ENCODE measurements at places on chromosomes 1 and 21.

GRCh38 chr1:45762291-45762690 lies 11.8 kb upstream of the IPP start:
- no peak for DNase-seq

GRCh38 chr1:168656485-168656884 lies 72.5 kb downstream of the DPT start:
- DNase-seq, result no peak

DNA sequence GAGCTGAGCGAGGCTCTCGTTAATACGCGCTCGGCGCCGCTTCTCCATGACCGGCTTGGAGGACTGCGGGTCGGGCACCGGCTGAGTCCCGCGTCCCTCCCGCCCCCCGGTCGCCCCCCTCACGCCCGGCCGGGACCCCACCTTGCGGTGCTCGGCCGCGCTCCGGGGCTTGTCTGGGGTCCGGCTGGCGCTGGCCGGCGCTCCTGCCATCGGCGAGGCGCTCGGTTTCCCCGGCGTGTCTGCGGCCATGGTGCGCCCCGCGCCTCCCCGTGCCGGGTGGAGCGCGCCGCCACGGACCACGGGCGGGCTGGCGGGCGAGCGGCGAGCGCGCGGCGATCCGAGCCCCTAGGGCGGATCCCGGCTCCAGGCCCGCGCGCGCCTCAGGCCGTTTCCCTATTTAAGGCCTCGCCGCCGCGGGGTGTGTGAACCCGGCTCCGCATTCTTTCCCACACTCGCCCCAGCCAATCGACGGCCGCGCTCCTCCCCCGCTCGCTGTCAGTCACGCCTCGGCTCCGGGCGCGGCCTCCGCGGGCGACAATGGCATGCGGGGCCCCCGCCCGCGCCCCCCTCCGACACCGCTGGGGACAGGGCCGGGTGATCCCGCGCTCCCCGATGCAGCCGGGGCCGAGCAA lies at the start of gene HES4:
Gene HES4, minus strand, starts transcription at position 373 of the 632 bp plus-strand sequence. Its CDS starts 124 bp downstream, at position 249.
- peak; percentile 94 for DNase-seq

DNA sequence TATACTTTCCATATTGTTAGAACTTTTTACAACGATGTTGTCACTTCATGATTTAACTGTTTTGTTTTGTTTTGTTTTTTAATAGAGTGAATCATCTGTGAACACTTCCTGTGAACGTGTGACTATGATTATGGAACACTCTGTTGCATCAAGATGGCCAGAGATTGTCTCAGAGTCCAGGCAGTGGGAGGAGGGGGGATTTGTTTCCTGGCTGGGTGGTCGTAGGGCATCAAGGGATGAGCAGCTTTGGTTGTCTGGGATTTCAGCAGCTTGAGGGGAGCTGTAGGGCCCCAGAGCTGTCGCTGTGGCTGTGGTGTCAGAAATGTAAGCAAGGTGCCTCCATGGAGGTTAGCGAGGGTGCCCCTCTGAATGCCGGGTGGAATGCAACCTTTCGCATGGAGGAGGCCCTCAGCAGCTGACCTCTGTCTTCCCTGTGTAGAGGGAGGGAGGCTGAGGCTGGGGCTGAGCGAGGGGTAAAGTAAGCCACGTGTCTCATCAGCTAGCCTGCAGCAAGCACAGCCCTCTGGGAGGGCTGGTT lies 21.4 kb downstream of the NEK2 start:
- DNase-seq, result no peak

- DNase-seq, result no peak
Observed at GRCh38 chr21:28066076-28066475, 926.6 kb downstream of the LTN1 start.

GRCh38 chr1:76136894-76137293 lies 62.3 kb downstream of the ST6GALNAC3 start:
- no peak for DNase-seq

DNA sequence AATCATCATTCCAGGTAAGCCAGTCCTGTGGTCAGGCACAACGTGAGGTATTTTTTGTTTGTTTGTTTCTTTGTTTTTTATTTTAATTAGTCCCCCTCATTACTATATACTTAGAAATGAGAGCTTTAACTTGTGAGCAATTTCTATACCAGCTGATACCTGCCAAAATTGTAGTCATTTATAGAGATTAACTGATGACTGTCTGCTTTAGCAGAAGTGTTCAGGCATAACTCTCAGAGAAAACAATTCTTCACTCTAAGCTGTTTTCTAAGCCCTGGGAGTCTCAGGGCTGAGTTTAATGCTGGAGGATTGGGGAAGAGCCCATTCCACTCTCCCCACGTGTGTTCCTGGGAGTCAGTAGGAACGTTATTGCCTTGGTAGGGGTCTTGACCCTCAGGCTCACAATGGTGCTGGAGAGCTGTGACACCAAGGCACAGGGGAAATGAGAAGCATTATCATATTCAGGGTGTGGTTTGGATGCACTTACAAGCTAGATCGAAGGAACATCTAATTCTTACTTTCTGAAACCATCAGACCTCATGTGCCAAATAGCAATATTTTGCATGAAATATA lies 168.2 kb downstream of the CLIC6 start:
- DNase-seq, result no peak

DNA sequence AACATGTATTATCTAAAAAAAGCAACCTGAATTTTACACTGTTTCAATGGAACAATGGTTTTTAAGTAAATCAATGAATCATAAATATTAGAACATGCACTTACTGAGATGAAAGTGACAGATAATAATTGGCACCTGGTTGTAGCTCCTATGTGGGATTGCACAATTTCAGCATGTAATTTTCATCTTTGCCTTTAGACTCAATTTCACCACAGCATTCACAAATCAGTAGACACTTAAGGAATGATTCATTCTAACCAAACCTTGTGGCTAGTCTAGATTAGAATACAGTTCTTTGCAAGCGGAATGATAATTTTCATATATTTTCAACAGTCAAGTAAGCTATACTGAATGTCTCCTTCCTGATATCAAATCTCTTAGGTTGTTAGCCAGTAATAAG lies 853.4 kb downstream of the KCNT2 start:
- DNase-seq, result no peak

DNA sequence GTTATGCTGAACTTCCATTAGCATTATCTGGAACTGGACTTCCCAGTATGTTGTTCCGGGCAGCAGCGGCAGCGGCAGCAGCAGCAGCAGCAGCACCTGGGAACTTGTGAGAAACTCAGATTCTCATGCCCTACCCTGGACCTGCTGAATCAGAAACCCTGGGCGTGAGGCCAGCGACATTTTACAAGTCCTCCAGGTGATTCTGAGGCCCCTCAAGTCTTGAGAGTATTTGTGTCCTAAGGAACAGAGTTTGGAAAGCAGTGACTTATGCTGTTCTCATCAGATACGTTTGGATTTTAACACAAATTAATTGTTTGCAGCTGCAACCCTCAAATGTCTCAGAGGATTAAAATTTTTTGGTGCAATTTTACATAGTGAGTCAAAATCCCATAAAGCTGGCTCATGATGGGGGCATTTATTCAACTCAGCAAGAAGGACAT lies 157.2 kb upstream of the KAZN start:
- peak; percentile 25 for DNase-seq

- DNase-seq, result no peak
Observed at GRCh38 chr1:178869119-178869697, 1.7 kb downstream of the ANGPTL1 start.

- peak; percentile 89 for DNase-seq
Observed at GRCh38 chr1:16967095-16967575, 13.3 kb downstream of the MFAP2 start.

DNA sequence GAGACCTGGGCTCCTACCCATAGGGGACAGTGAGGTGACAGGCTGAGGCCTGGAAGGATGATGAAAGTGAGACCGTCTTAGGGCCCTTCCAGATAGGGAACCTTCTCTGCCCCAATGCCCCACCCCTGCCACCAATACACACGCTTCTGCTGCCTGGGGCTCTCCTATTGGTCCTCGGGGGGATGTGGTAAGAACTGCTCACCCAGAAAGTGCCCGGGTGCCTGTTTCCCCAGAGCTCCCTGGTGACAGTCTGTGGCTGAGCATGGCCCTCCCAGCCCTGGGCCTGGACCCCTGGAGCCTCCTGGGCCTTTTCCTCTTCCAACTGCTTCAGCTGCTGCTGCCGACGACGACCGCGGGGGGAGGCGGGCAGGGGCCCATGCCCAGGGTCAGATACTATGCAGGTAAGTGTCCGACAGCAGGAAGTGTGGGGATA lies 948 bp downstream of the SEMA4A start:
- peak; percentile 17 for DNase-seq

- no peak for DNase-seq
Observed at GRCh38 chr1:160151303-160151702, at the start of gene ATP1A4. Gene ATP1A4 (plus strand): TSS chr1:160151603. CDS start chr1:160152041, 438 bp downstream.

- DNase-seq, result peak; percentile 63
Observed at GRCh38 chr1:153677718-153678518, 570 bp upstream of the NPR1 start.

GRCh38 chr1:163137556-163138265 lies 65.0 kb downstream of the RGS5 start:
- no peak for DNase-seq

DNA sequence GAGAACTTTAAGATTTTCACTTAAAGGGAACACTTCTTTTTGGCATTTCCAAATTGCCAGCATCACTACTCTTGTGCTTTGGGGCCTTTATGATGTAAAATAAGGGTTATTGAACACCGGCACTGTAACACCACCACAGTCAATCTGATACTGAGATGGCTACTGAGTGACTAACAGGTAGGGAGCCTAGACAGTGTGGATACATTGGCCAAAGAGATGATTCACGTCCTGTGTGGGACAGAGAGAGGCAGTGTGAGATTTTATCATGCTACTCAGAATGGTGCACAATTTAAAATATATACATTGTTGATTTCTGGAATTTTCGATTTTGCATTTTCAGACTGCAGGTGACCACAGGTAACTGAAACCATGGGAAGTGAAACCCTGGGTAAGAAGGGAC lies 261.6 kb downstream of the SPATA17 start:
- no peak for DNase-seq

- DNase-seq, result no peak
Observed at GRCh38 chr1:246445503-246445902, 61.6 kb downstream of the SMYD3 start.

DNA sequence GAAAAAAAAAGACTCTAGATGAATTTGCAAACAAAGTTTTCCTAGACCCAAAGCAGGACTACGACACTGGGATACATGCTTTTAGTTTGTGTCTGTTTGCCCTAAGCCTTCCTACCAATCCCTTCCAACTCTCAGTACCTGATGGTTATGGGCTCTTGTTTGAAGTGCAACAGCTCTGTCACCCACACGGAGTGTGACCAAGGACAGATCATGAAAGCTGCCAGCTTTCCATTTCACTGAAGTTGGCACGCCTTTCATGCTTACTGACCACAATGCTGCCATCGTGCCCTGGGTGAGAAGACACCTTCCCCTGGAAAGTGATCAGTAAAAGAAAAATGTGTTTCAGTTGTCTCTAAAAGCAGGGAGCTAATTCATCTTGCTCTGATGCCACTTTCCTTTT lies 312.5 kb upstream of the PTBP2 start:
- DNase-seq, result no peak

- DNase-seq, result no peak
Observed at GRCh38 chr1:4702932-4703331, 48.5 kb downstream of the AJAP1 start.

DNA sequence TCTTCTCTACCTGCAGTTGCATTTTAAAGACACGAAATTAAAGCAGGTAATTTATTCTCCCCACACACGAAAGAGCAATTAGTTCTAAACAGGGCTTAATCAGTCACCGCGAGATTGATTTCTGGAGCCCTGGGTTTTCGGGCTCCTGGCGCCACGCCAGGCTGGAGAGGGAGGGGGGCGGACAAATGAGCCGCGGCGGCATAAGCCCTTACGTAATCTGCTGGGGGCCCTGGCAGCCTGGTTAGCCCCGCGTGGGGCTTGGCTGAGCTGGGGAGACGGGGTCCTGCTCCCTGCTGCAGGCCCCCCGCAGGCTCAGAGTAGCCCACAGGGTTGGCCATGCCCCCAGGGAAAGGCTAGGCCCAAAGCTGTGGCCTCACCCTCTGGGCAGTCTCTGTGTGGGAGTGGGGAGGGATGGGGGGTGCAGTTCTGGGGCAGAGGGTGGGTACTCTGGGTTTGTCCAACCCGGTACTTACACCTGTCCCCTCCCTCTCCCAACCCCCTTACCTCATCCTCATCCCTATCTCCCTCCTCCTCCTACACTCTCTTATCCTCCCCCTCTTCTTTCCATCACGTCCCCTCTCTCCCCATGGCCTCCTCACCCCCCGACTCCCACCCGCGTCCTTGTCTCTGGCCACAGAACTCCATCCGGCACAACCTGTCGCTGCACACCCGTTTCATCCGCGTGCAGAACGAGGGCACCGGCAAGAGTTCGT lies 19.9 kb downstream of the FOXO6 start:
- peak; percentile 71 for DNase-seq

DNA sequence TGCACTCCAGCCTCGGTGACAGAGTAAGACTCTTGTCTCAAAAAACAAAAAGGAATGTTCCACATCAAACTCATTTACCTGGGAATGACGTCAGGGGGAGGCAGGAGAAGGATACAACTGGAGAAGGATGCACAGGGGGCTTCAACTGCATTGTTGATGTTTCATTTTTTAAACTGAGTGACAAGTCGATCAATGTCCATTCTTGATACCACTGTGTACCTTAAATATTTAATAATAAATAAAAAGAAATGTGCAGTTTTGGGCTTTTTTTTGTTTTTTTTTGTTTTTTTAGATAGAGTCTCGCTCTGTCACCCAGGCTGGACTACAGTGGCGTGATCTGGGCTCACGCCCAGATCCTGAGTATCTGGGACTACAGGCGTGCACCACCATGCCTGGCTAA lies 35.8 kb downstream of the PLEKHO1 start:
- DNase-seq, result no peak

GRCh38 chr1:245693116-245693793 lies 538.5 kb downstream of the KIF26B start:
- no peak for DNase-seq

- DNase-seq, result no peak
Observed at GRCh38 chr1:1921459-1921862, 2.4 kb upstream of the TMEM52 start.

DNA sequence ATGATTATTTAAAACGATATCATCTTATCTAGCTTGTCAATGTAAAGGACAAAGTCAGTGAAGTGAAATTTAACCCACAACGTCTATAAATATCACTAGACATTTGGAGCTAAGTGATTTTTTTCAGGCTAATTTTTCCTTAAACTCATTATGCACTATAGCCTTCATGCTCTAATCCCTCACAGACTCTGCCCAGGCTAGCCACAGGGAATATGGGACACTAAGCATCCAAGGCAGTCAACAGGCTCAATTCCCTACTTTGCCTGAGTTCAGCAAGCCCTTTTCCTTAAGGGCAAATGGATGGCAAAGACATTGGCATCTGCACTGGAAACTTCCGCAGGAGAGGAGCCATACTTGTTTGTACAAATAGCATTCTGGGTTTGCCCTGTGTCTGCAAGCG lies 577.0 kb downstream of the LMO4 start:
- DNase-seq, result no peak
